ENCODE measurements at places on chromosomes 12 and 14. TPM values are rescaled to one million over a fixed set of nuclear protein-coding genes. Genes with fewer than 3 reads are reported as not detected.

Gene A2M
- not detected for total RNA-seq

- DNase-seq = no peak
Measured at GRCh38 chr12:75349946-75350345, 15.5 kb downstream of the GLIPR1L1 start.

Gene RD3L
- total RNA-seq = not detected

- DNase-seq = no peak
Measured at GRCh38 chr12:70444903-70445302, 78.8 kb downstream of the KCNMB4 start.

Gene SFSWAP
- 59.0 TPM for total RNA-seq

DNA sequence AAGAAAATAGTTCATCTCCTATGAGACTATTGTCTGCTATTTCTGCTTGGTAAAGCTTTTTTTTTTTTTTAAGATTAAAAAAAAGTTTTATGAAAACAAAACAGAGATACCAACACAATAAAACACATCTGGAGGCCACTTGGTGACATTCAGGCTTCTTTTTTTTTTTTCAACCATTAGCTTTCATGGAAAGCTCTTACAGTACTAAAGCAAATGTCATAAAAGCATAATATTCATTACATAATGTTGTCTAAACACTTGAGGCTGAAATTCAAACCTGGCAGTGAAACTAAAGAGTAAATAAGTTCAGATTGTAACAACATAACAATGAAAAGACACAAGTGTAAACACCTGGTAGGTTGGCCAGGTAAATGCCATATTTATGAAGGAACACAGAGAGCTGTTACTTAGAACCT, 14.7 kb downstream of the PRICKLE1 start:
- no peak for DNase-seq

Gene GPHN
- 21.2 TPM for total RNA-seq

Gene AMHR2
- not detected for total RNA-seq

Gene KRT8
- total RNA-seq = 0.15 TPM

DNA sequence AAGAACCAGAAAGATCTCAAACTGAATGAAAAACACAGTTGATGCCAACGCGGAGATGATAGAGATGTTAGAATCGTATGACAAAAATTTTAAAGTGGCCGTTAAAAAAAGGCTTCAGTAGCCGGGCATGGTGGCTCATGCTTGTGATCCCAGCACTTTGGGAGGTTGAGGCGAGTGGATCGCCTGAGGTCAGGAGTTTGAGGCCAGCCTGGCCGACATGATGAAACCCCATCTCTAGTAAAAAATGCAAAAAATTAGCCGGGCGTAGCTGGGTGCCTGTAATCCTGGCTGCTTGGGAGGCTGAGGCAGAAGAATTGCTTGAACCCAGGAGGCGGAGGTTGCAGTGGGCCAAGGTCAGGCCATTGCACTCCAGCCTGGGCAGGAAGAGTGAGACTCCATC, 5.4 kb upstream of the ACVRL1 start:
- no peak for DNase-seq

- no peak for DNase-seq
Measured at GRCh38 chr14:61347826-61348443, 26.6 kb downstream of the PRKCH start.

Gene GALC
- total RNA-seq = 15.5 TPM

DNA sequence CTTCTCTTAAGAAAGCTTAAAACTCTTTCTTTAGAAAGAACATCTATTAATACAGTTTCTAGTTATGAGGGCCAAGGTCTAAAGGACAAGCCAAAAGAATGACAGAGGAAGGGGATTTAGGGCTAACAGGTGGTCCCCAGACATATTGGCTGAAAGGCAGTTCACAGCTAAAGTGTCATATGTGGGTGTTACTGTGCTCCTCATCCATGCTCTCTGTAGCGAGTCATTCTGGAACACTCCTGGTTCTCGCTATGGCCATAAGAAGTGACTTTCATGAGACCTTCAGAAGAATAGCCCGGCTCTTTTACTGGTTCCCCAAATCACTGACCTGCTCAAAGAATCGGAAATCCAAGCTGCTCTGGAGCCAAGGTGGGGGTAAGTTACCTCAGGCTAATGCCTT, 55.0 kb downstream of the TBK1 start:
- no peak for DNase-seq

Gene TMEM229B
- 24.3 TPM for total RNA-seq

Gene P2RX2
- total RNA-seq = not detected

Gene CLEC12A
- total RNA-seq = 0.83 TPM

DNA sequence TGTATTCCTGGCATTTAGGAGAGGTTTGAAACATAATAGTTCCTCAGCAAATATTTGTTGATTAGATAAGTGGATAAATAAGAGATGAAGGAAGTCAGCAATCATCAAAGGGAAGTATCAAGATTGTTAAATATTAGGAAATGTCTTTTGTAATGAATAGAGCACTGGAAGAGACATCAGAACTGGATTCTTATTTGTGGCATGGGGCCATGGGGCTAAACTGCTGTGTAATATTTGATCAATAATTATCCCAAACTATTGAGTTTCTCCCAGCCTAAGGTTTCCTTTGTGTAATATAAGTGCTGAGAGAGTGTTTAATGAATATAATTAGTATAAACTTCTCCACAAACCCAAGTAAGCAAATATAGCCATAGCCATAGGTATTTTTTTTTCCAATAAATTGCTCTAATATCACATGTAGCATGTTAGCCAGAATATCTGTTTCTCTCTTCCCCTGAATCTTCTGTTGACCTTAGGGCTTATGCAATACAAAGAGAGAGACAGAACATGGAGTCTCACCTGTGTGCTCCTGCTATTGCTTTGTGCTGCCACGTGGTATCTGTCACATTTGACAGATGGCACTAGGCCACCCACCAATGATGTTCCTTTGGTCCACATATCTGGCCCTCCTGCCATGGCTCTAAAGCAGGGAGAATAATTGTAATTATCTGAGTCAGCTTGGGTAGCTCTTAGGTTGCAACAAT, 658.7 kb downstream of the SOX5 start:
- no peak for DNase-seq

DNA sequence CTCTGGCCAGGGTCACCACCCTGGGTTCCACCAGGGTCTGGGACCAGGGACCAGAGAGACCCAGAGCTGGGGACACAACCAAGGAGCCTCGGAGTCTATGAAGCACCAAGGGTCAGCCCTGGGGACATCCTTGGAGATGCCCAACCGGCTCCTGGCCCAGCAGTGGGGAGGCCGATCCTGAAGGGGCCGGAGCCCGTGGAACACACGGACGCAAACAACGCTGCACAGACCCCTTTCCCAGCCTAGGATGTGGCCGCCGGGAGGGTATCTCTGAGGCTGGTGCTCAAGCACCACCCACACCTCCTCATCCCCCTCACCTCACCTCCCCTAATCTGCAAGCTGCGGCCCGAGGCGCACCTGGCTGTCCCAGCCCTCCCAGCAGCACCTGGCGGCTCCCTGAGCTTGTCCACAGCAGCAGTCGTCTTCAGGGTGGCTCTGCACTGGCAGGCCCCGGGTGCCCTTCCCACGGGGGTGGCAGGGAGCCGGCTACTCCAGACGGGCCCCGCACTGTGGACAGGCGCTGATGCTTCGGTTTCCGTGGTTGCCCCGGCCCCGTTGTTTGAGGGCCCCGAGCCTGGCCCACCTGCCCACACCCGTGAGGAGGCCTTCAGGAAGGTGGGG, 146.8 kb upstream of the C14orf180 start:
- no peak for DNase-seq

DNA sequence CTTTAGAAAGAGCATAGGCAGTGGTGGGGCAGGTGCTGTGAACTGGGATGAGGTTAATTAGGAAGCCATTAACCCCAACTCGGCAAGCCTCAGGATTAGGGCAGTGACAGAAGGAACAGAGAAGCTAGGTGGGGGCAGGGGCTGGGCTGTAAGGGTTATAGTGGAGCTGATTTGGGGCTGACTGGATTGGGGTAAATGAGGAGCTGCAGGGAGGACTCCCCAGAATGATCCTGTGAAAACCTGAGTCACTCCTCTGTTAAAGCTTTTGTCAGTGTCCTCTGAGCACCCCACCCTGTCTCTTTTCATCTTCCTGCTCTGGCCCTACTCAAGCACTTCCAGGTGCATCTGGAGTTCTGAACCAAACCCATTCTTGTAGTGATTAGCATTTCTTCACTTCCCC, 4.4 kb downstream of the KLC1 start:
- DNase-seq = no peak

Gene LRP1-AS
- not detected for total RNA-seq

DNA sequence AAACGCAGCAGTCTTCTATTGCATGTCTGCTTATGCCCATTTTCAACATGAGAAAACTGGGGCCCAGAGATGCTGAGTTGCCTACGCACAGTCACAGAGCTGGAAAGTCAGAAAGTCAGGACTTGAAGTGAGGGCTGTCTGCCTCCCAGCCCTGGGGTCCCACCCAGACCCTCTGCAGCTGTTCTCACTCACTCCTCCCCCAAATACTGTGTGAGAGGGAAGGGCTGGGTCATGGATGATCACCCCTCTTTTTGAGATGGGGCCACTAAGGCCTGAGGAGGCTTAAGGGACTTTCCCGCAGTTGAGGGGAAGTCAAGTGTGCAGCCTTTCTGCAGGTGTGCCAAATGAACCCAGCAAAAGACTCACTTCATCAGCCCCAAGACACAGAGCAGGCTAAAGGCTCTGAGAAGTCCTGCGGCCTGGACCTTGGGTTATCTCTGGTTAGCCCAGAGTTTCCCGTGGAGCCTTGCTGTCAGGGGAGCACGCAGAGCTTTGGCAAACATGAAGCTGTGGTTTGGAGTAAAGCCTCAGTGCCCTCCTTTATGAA, 18.7 kb downstream of the DTX1 start:
- DNase-seq = no peak

Gene PRH2
- total RNA-seq = not detected

GRCh38 chr12:80567401-80567800, 123.4 kb downstream of the PTPRQ start:
- no peak for DNase-seq

Measured in activated CD4-positive, alpha-beta T cell treated with anti-CD3 and anti-CD28 coated beads, Interleukin-2, amount 10 ng/mL, durations not matched to agents 7 days and 5 days (primary cell).